ENCODE measurements at places on chromosomes 3 and 15. TPM values are rescaled to one million over a fixed set of nuclear protein-coding genes. Genes with fewer than 3 reads are reported as not detected.

PLA2G4B gene
- 9.4 TPM for total RNA-seq

PTPRG gene
- 0.45 TPM for total RNA-seq

SKOR1 gene
- not detected for total RNA-seq

SSUH2 gene
- total RNA-seq: 0.23 TPM

CAPN7 gene
- total RNA-seq: 25.4 TPM

PCLAF gene
- total RNA-seq: 100 TPM

ITIH1 gene
- not detected for total RNA-seq

C2CD4A gene
- 0.20 TPM for total RNA-seq

GOLGA8A gene
- 158 TPM for total RNA-seq

HIGD2B gene
- 0.68 TPM for total RNA-seq

COL6A5 gene
- total RNA-seq: not detected

FOXB1 gene
- total RNA-seq: not detected

CCR3 gene
- not detected for total RNA-seq

MESP2 gene
- not detected for total RNA-seq

DLL4 gene
- total RNA-seq: 0.16 TPM

SPINT1 gene
- total RNA-seq: 10.0 TPM

IQSEC1 gene
- 25.0 TPM for total RNA-seq

TIGIT gene
- 14.6 TPM for total RNA-seq

SH3GL3 gene
- total RNA-seq: not detected

BFSP2 gene
- not detected for total RNA-seq

VGLL3 gene
- total RNA-seq: not detected

Measured in activated naive CD4-positive, alpha-beta T cell treated with anti-CD3 and anti-CD28 coated beads, Interleukin-2, amount 50 U/mL, for 72 hours (primary cell).